ENCODE measurements at places on chromosomes 16 and 17.
A peak's percentile ranks its signal among the peaks of the same experiment; 100 is the strongest.

DNA sequence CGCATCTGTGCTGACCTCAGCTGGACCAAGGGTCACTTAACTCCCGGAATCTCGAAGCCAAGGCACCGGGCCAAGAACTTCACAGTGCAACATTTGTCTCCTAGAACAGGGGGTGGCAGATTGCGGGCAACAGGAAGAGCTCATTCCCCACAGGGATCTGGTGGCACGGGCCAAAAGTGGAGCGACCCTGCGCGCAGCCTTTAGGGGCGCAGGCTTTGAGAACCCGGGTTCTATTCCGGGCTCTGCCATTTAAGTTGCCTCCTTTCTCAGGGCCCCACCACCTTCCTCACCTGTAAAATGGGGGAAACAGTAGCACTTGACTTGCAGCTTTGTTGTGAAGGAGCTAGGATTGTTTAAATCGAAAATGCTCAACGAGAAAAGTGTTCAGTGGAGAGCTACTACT lies 651 bp downstream of the SHMT1 start:
- DNase-seq, result peak; percentile 18

DNA sequence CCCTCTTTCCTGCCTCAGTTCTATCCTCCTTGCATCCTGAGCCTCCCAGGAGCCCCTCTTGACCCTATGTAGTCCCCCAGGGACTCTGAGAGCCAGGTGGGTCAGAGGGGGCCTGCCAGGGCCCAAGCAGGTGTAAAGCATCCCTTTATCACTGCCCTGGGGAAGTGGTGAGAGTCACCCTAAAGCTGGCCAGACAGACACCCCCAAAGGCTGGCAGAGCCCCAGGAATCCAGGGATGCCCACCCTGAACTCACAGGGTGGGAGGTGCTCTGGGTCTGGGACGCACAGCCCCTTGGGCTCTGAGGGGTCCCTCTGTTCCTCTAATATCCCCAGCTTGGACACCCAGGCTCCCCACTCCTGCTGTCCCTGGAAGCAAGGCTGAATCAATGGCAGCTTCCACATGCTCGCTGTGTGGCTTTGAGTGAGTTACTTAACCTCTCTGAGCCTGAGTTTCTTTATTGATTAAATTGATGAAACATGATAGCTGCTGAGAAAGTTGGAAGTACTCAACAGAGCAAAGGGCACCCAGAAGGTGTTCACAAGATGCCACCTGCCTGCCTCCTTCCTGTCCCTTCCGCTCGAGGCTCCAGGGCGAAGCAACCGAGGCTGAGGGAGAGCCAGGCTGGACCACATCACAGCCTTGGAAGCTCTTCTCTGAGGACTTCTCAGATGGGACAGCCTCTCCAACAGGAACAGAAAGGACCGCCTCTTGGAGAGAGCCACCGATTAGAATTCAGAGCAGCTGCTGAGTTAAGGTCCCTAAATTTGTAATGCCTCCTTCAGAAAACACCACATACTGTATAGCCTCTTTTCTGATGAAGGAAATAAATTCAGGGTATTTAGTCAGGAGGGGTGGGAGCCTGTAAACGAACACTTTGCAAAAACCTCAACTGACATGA lies 67.1 kb upstream of the DOC2B start:
- DNase-seq, result no peak

DNA sequence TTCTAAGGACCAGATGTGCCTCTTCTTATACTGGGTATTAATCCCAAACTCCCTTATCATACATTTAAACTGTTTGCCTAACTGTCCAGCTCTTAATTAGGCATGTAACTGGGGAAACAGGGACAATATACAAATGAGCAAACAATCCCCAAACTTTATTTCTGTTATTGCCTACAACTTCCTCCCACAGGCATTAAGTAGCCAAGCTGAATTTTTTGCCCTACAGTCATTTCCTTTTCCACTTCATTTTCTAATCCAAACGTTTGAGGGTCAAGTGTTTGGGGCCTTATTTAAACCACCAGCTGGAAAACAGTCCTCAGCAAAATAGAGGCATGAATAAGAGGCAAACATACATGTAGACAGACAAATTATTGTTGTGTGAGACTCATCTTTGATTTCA lies 77.4 kb upstream of the CCL2 start:
- peak; percentile 85 for DNase-seq

GRCh38 chr16:75818491-75818890 lies 92.2 kb upstream of the CPHXL start:
- DNase-seq, result no peak

- DNase-seq, result no peak
These were observed 28.0 kb downstream of the FZD2 start for GRCh38 chr17:44585315-44585714.

- peak; percentile 74 for DNase-seq
These were observed 9.3 kb upstream of the SLC16A5 start for GRCh38 chr17:75078284-75079022.

GRCh38 chr17:60464343-60464742 lies 42.1 kb downstream of the CHCT1 start:
- no peak for DNase-seq

GRCh38 chr16:71929048-71929447 lies 33.7 kb downstream of the IST1 start:
- peak; percentile 78 for DNase-seq

DNA sequence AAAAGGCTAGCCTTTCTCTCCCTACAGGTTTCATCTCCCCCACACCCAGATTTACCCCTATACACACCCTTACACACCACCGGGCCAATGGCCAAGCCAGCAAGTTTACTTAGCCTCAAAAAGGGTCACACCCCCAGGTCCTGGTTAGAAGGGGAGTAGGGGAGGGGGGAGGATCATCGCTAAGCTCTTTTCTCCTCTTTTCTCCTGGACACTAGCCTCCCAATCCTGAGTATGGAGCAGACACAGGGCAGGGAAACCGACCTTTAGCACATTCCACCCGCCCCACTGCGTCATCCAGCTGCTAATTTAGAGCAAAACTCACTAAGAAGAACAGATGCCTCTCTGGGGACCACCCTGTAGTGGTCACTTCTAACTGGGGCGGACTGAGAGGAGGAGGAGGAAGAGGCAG lies 4.4 kb downstream of the ACLY start:
- DNase-seq, result no peak

DNA sequence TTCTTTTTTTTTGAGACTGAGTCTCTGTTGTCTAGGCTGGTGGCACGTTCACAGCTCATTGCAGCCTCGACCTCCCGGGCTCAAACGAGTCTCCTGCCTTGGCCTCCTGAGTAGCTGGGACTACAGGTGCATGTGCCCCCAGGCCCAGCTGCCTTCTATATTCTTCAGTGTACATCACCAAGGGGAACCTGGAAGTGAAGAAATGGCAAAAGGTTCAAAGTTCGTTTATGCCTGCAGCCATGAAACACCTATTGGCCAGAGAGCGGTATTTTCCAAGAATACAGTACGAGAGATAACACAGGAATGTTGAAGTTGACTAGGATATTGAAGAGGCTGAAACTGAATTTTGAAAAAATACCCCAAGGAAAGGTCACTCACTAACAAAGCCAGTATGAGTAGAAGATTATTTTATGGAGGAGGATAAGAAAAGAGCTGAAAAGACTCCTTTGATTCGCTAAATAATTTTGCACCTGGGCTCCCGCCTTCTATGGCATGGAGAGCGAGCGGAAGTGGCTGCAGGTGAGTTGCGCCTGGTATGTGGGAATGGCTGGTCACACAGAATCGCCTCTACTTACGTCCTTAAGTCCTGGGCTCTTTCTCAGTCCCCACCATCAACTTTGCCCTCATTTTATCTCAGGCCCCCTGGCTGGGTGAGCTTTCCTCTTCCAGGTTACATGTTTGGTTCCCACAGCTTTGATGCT lies 9.8 kb downstream of the ST6GALNAC1 start:
- no peak for DNase-seq

- peak; percentile 62 for DNase-seq
These were observed 7.1 kb upstream of the FTSJ3 start for GRCh38 chr17:63834431-63835166.

GRCh38 chr17:70310221-70310672 lies 140.9 kb downstream of the KCNJ2 start:
- peak; percentile 87 for DNase-seq

DNA sequence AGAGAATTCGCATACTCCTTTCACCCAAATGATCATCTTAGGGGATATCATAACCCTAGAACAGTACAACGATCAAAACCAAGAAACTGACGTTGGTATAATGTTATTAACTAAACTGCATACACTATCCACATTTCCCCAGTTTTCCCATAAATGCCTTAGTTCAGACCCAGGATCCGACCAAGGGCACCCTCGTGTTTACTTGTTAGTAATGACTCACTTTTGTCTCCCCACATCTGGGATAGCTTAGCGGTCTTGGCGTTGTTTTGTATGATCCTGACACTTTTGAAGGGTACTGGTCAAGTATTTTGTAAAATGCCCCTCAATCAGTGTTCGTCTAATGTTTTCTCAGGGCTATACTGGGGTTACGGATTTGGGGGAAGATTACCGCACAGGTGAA lies 8.0 kb downstream of the HS3ST3A1 start:
- peak; percentile 70 for DNase-seq
